ENCODE measurements at places on chromosomes 12 and 14. TPM values are rescaled to one million over a fixed set of nuclear protein-coding genes. Genes with fewer than 3 reads are reported as not detected.

The C12orf50 gene
- not detected for total RNA-seq

The GPRC5D gene
- not detected for total RNA-seq

The CRY1 gene
- 18.1 TPM for total RNA-seq

The ITPK1 gene
- 39.8 TPM for total RNA-seq

The TESPA1 gene
- not detected for total RNA-seq

The C3AR1 gene
- total RNA-seq: not detected

The GRIN2B gene
- total RNA-seq: under 0.01 TPM

DNA sequence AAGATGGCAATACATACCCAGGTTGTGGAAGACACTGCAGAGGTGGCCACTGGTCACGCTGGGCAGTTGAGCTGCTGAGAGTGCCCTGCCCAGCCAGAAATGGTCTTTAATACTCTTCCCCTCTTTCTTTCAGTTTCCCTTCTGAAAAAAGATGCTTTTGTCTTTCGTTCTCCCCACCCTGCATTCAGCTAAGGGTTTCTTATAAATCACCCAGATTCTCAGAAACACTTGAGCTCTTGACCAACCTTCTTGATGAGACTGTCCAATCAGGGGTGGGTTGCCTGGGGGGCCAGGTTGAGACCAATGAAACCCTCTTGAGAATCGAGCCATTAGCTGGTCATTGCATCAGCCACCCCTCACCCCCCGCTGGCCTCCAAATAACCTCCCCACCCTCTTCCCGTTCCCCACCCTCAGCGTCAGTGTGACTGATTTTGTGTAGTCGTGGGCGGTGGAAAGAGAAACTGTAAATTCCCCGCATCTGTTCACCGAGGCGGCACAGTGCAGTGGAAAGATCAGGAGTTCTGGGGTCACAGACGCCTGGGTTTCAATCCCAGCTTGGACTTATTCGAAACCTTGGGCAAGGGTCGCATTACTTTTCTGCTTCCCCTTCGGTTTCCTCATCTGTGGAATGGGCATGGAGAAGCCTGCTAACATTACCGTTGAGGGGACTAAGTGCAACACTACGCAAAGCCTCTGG lies 52.3 kb downstream of the SLC25A47 start:
- peak; percentile 73 for DNase-seq

DNA sequence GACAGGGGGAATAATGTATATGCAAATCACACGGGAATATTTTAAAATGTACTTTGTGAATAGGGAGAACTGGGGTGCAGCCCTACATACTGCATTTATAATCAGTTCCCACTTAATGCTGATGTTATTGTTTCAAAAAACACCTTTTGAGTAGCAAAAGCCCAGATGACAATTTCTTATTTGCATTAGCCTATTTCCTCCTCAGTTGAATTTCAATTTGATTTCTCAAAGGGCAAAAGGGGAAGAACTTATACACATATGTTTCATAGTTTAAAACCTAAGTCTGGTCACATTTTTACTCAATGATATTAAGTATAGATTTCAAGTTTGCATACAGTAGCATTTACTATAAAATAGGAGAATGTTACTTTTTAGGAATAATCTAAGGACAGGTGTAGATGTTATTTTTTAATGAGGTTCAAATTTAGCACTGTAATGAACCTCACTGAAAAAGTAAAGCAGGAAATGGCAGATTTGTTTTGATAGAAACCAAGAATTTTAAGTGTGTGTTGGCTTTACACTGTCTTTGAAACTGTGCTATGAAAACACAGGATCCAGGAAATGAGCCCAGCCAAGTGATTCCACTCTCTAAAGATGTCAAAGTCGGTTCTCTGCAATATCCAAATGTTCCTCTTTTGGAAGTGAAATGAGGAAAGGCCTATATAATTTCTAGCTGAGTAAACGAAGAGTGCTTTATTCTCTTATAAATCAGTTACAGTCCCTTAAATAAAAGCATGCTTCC lies 367.4 kb downstream of the BTG1 start:
- DNase-seq: peak; percentile 17

DNA sequence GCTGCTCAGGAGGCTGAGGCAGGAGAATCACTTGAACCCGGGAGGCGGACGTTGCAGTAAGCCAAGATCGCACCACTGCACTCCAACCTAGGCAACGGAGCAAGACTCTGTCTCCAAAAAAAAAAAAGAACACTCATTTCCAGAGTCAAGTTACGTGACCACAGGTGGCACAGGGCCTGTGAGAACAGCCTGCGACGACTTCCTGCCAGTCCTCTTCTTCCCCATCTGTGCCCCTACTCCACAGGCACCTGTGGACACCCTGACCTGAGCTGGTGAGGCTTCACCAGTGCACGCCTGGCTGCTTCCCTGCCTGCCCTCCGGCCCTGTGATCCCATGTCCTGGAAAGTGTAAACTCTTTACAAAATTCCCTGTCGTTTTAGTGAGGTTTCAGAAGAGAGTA lies 77.7 kb downstream of the PPP2R5C start:
- no peak for DNase-seq

- no peak for DNase-seq
Measured at GRCh38 chr12:13628067-13628466, 353.3 kb downstream of the GRIN2B start.
